ENCODE measurements at places on chromosomes 3 and 15. TPM values are rescaled to one million over a fixed set of nuclear protein-coding genes. Genes with fewer than 3 reads are reported as not detected.

CIB2 gene
- total RNA-seq = 1.1 TPM

SCN11A gene
- not detected for total RNA-seq

TEX55 gene
- not detected for total RNA-seq

INSYN1 gene
- total RNA-seq = 17.2 TPM

CLDN16 gene
- not detected for total RNA-seq

- DNase-seq = no peak
- no peaks in the 10 kb centered on the region for H3K27me3 ChIP-seq
- no peak overlapping the region for H3K4me3 ChIP-seq
- no peaks in the 10 kb centered on the region for H3K36me3 ChIP-seq
- no peaks in the 10 kb centered on the region for H3K4me1 ChIP-seq
Observed at GRCh38 chr15:23897531-23897930, 210.4 kb upstream of the NDN start.

DNA sequence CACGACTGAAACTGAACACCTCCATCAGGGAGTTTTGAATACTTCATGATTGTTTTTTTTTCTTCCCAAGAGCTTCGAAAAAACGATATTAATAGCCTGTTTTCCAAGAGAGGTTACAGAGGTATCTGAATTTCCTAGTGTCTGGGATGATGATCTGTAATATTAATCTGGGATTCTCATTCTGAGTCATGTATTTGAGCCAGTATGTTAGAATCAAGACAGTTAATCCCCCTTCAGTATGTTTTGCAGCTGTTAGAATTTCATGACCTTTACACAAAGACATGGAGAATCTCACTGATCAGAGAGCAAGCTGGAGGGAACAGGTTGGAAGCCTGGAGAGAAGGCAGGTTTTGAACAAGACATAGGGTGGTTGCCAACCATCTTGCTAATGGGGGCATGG is 234.5 kb upstream of the GAP43 start:
- H3K27me3 ChIP-seq = no peaks in the 10 kb centered on the region
- no peaks in the 10 kb centered on the region for H3K4me1 ChIP-seq
- no peaks in the 10 kb centered on the region for H3K36me3 ChIP-seq

- H3K27ac ChIP-seq = no peak overlapping the region
- H3K4me3 ChIP-seq = no peak overlapping the region
- no peaks in the 10 kb centered on the region for H3K36me3 ChIP-seq
- no peak for DNase-seq
Observed at GRCh38 chr3:28586325-28586724, 237.7 kb upstream of the AZI2 start.

DNA sequence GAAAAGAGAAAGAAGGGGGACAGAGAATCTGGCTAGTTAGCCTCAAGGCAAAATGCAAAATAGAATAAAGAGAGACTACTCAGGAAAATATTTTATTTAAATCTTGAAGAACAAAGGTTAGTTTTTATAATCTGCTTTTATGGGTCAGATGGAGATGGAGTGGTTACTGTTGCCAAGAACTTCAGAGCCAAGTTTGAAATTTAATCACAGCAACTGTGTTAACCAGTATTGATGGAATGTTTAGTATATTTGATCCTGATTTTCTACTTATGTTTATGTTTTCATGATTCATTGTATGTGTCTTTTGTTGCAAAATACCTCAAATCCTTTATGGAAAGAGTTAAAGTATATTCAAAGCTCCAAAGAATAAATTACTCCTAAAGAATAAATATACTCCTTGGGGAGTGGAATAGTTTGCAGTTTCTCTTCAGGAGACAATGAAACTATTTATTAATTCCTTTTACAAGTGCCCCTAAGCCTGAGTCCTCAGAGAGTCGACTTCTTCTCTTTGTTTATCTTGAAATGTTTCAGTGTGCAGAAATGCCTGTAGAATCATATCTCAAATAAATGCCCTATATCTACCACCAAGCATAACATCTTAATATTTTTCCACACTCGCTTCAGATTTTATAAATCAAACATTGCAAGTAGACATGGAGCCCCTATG is 60.9 kb upstream of the THSD4 start:
- no peak for DNase-seq
- H3K4me3 ChIP-seq = no peak overlapping the region
- no peaks in the 10 kb centered on the region for H3K27me3 ChIP-seq
- H3K4me1 ChIP-seq = no peaks in the 10 kb centered on the region

DNA sequence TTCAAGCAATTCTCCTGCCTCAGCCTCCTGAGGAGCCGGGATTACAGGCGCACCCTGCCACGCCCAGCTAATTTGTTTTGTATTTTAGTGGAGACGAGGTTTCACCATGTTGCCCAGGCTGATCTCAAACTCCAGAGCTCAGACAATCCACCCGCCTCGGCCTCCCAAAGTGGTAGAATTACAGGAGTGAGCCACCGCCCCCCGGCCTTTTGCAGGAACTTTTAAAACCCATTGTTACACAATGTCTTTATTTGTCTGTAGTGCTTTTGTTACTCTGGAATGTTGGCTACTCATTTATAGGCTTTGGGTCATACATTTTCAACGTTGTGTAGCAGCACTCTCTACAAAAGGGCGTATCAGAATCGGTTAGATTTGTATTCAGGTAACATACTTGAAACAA is 499.1 kb downstream of the ROBO2 start:
- H3K27me3 ChIP-seq = no peaks in the 10 kb centered on the region
- H3K4me1 ChIP-seq = no peaks in the 10 kb centered on the region
- no peak overlapping the region for H3K27ac ChIP-seq
- H3K36me3 ChIP-seq = no peaks in the 10 kb centered on the region

Measured in esophagus squamous epithelium (tissue), 5 donors.